K562 (cell line): ENCODE measurements at places on chromosomes 16 and 17.

DNA sequence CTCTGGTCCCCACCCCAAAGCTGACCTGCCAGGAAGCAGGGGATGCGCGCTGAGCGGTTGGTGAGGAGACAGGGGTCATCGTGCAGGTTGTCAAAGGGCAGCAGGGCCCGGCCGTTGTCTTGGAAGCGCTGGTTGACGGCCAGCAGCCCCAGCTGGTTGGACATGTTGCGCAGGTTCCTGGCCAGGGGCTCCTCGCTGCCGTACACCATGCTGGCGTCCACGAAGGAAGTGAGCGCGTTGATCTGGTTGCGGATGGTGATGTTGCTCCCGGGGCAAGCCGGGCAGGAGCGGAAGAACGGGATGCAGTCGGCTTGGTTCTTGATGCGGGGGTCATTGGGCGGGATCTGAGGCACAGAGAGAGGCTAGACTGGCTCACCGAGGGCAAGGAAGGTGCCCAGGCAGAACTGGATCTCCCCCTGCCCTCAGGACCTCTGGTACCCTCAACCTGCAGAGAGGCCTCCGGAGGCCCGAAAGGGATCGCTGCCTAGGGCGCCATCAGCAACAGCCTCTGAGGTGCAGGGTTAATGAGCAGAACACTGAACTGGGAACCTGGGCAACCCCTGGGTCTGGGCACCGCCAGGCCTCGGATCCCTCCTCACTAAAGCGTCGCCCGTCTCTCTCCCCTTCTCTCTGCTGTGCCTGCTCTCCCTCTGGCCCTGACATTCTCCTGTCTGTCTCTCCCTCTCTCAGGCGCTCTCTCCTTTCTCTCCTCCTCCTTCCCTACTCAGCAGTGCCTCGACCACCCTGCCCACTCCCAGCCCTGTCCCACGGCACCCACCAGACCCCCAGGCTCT lies 2.7 kb downstream of the MPO start:
- DNase-seq, result peak; percentile 4

- no peak for DNase-seq
Observed at GRCh38 chr16:66474750-66475199, 47.7 kb downstream of the BEAN1 start.

DNA sequence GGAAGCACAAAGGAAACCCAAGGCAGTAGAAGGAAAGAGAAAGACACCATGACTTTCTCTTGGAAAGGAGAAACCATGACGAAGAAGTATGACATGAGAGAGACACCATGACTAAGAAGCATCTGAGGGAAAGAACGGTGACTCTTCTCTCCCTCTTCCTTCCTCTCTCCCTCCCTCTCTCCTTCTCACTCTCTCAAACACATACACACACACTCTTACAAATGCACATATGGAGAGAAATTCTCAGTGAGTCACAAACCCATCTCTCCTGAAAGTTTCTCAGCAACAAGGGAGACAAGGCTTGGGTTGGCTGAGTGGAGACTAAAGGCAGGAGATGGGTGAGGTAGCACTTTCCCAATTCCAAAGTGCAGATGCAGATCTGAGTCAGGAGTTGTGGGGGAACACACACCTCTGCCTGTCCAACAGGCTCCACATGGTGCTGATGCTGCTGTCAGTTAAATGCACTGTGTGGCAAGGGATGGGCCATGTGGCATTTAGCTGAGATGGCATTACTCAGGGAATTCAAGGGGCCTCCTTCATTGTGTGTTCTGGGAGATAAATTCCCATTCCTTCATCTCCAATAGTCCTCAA lies 336.7 kb upstream of the C16orf82 start:
- no peak for DNase-seq

DNA sequence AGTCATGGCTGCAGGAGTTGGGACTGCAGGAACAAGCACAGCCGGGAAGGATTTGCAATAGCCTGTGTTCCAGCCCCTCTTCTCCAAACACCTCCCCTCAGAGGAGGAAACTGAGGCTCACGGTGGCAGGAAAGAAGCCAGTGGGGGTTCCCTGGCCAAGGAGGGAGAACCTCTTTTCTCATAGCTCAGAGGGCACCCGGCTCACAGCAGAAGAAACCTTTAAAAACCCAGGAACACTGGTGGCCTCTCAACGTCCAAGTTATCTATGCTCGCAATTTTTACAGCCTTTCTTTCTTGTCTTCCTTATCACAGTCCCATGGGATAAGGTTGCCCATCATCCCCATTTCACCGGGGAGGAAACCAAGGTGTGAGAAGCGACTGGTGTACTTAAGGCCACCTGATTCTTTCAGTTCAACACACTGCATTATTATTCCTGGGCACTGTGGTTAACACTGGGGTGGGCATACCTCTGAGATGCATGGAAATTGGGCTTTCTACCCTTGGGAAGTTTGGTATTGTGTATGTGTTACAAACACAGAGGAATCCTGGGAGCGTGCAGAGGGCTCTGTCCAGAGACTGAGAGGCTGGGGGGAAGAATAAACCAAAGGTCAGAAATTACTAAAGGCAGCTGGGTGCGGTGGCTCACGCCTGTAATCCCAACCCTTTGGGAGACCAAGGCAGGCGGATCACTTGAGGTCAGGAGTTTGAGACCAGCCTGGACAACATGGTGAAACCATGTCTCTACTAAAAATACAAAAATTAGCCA lies 791 bp upstream of the ZNF629 start:
- DNase-seq, result no peak

GRCh38 chr16:75482434-75483205 lies 12.6 kb downstream of the CHST6 start:
- DNase-seq, result no peak

- DNase-seq, result no peak
Observed at GRCh38 chr16:31488468-31489297, 5.8 kb downstream of the SLC5A2 start.

GRCh38 chr17:67855504-67856324 lies 30.4 kb downstream of the BPTF start:
- no peak for DNase-seq

GRCh38 chr16:49431040-49431439 lies 57.4 kb downstream of the C16orf78 start:
- DNase-seq, result no peak

DNA sequence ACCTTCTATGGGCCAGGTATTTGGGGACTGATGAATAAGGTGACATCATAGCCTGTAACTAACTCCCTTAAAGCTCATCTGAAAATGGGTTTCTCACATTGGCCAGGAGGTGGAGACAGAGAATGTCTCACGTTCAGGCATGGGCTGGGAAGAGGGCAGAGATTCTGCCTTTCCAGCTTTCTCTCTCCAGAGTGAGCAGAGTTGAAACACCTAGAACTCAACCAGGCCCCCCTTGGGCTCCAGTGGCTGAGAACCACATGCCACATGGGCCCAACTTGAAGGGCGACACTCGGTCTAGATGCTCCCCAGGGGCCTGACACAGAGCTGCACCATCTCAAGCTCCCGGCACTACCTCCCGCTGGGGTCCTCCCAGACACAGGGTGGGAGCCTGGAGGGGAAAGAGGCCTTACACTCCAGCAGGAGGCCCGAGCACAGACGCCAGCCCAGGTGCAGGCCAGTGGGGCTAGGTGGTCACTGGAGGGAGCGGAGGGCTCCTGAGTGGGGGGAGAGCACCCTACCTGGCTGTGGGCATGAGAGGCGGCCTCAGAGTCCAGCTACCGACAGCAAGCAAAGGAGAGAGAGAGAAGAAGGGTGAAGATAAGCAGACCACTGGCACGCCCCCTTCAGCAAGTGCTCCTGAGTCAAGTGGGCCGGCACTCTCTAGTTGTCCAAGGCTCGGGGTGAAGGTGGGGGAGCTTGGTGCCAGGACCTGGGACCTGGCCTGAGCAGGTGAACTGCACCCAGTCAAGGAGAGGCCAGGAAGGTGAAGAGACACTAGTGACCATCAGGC lies 55.9 kb downstream of the MYO18A start:
- peak; percentile 64 for DNase-seq

DNA sequence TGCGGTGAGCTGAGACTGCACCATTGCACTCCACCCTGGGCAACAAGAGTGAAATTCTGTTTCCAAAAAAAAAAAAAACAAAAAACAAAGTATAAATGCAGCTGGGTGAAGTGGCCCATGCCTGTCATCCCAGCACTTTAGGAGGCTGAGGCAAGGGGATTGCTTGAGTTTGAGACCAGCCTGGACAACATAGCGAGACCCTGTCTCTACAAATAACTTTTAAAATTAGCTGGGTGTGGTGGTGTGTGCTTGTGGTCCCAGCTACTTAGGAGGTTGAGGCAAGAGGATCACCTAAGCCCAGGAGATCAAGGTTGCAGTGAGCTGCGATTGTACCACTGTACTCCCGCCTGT lies 10.1 kb upstream of the STX4 start:
- DNase-seq, result no peak
